Activated CD4-positive, CD25-positive, alpha-beta regulatory T cell (primary cell): ENCODE measurements at places on chromosomes 3 and 15.

DNA sequence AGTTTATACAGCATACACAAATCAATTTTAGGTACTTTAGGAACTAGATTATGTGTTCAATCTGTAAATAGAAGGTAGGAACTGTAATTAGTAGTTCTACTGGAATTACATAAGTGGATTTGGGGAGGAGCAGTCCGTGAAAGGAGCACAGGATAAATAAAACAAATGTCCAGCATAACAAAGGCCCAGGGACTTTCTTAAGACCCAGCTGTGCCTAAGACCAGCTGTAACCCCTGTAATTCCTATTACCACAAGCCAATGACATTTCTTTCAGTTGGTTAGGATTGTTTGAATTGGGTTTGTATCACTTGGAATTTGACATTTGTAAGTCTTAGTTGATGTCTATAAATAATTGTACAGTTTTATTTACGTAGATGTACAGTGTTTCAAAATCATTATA is 4.8 kb upstream of the ZBTB20 start:
- DNase-seq = no peak

- no peak for DNase-seq
Observed at GRCh38 chr3:25863416-25863959, 73.6 kb downstream of the OXSM start.

DNA sequence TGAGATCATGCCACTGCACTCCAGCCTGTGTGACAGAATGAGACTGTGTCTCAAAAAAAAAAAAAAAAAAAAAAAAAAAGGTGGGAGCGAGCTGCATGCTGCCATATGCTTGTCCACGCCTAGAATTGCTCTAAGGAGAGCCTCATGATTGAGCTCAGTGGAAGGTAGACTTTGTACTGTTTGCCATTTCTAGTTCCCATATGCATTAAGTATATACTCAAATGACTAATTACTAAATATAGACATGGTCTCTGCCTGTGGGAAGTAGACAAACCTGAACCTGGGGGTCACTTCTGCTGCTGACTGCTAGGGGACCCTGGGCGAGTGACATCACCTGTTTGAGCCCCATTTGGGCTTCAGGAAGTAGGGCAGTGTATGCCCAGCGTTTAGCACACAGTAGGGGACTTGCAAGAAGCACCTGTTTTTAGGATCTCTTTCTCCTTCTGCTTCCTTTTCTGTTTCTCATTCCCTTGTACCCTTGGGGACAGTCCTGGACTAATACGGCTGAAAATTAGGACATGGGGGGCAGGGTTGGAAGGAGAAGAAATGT is 27.2 kb downstream of the PRKCD start:
- no peak for DNase-seq

DNA sequence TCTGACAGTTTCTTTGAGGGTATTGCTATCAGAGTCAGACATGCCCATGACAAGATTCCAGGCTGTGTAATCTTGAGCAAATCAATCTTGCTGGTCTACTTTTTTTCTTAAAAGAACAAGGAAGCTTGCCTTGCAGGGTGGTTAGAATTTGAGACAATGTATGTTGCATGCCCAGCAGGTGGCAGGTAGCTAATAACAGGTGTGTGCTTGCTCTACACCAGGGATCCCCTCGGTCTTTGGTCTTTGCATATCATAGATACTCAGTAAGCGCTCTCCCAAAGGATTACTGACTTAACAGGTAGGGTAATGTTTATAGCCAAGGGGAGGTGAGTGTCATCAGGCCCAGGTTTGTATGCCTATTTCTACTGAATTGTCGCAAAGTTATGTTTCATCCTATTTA is 37.3 kb downstream of the CACNA1D start:
- DNase-seq = no peak

- DNase-seq = no peak
Observed at GRCh38 chr3:9135930-9136525, 113.4 kb downstream of the SRGAP3 start.

- DNase-seq = no peak
Observed at GRCh38 chr3:42477696-42478095, 24.7 kb upstream of the VIPR1 start.

DNA sequence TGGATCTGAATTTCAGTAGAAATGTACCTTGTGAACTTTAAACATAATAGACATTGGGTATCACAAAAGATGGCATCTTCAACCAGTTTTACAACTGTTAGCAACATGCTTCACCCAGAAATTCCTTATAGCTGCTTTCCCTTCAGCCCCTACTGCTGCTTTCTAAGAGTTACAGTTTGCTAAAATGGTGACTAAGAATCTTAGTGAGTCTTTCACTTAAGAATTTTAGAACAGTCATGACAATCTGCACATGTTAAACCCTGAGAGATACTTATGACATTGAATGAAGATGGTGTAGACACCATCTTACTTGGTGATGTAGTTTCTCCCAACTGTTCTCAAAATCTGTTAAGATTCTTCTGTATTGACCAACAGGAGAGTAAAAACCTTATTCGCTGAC is 129.7 kb upstream of the UBE2E1 start:
- DNase-seq = no peak

DNA sequence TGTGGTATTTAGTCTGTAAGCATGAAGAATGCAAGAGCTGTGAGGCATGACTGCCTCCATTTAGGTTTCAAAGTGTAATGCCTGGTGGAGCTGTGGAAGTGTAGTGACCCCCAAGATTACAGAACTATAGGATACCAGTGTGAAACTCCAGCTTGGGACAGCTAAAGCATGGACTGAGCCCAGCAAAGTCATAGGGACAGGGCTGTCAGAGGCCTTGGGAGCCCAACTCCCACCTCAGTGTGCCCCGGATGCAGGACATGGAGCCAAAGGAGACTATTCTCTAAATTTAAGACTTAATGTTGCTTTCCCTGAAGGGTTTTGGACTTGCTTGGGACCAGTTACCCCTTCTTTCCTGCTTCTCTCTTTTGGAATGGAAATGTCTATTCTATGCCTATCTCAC is 10.8 kb downstream of the GPR15 start:
- DNase-seq = no peak

DNA sequence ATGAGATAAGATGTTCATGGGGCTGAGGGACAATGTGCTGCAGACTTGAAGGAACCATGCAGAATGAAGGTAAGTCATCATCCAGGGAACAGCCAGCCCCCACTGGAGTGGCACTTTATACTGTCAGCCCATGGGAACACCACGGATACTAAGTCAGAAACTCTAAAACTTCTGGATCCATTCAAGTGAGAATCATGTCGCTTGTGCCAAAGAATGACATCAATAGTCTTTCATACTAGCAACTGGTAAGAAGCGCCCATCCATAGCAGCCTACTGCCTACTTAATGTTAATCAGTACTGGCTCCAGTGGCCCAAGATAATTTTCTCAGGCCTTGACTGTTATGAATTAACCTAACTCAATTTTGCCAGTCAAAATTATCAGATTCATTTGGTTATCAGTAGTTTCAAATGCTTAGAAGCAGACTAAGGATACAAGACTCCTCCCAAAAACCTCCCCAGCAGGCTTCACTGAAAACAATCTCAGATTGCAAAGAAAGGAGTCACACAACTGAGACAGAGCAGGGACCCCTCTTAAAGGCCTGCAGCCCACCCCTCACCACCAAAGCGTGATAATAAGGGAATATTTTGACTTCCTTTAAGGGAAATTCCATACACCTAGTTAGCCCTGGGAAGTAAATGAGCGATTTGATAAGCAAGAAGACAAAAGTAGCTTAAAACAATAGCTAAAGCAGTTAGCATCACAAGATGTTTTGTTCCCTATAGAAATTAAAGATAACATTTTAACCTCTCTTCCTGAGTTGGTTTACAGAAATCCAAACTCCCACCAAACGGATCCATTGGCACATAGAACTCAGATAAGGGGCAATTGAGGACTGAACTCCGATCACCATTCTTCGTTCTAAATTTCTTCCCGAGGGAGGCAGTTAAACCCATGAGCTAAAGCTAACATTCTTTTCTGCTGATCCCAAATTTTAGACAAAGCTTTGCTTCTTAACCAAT is 98.8 kb downstream of the TGFBR2 start:
- no peak for DNase-seq

DNA sequence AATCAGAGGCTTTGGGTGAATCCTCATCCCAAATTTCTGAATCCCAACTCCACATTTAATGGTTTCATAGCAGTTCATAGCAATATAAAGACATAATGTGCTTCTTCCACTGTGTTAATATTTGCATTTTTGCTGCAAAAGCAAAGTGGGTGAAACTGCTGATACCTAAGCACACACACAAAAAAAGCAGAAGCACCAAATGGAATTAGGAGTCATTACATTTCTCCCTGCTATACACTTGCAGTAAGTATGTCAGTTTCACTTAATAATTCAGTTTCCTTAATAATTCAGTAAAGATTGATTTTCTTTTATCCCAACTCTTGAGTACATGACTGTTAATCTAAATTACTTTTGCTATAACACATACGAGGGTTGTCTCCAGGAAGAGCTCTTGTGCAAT is 48.9 kb upstream of the ALCAM start:
- DNase-seq = no peak

DNA sequence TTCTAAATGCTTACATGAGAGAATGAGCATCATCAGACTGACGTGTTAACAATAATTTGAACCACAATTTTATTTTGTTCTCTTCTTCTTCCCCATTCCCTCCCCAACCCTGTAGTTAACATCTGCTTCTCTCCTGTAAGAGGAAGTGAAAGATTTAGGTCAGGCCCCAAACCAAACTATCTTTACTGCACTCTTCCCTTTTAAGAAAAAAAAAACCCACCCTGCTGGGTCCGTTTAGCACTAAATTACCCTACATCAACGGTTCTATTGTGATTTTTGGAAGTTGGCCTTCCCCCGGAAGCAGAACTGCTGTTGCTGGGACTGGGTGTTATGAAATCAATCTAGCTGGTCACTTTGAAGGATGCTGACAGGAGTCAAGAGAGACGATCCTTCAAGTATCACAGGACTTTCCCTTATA is 49.4 kb downstream of the NFKBIZ start:
- no peak for DNase-seq

DNA sequence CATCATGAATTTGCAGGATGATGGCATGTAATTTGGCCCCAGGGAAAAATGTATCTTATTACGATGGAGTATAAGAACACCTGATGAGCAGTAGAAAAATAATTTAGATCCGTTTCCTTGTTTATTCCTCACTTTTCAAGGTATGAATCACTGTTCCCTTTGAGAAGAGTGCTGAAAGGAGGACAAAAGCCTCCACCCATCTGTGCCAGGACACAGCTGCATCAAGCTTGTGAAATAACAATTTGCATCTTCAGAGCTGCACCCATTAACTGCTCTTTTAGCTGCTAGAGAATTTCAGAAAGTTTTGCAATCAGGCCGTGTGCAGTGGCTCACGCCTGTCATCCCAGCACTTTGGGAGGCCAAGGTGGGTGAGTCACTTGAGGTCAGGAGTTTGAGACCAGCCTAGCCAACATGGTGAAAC is 9.6 kb downstream of the CLDND1 start:
- no peak for DNase-seq

DNA sequence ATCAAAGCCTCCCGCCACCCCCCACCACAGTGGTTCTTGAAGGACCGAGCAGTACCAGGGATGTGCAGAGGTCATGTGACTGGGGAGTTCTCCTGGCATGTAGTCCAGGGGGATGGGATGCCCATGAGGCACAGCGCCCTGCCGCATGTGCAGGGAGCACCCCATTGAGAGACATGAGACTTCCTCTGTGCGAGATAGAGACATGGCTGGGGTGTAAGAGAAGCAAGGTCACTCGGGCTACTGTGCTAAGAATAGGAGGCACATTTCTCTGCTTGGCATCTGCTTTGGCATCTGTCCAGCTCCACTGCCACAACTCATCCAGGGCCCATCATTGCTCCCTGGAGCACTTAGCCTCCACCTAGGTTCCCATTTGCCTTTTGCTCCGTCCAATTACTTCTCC is 2.4 kb upstream of the CYP1A1 start:
- no peak for DNase-seq

- DNase-seq = no peak
Observed at GRCh38 chr15:48914717-48915116, 36.8 kb downstream of the EID1 start.

DNA sequence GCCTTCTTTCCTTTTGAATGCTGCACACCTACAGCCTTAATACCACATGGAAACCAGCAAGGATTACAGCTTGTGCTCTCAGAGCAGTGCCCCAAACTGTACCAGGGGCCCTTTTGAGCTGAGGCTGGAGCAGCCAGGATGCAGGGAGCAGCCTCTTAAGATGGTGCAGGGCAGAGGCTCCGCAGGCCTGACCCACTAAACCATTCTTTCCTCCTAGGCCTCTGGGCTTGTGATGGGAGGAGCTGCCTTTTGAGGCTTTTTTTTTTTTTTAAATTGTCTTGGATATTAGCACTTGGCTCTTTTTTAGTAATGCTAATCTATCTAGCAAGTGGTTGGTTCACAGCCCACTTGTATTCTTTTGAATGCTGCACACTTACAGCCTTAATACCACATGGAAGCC is 37.7 kb downstream of the PFN2 start:
- no peak for DNase-seq

DNA sequence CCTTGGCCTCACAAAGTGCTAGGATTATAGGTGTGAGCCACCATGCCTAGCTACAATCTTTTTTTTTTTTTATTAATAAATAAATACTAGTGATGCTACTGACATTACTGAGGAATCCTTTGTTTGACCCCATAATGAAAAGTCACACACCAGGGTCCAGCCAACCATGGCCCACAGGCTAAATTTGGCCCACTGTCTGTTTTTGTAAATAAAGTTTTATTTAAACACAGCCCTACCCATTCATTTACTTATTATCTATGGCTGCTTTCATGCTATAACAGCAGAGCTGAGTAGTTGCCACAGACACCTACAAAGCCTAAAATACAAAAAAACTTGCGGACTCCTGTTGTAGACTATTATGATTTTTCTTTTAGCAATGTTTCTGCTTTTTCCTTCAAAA is 7.4 kb downstream of the INTS14 start:
- DNase-seq = no peak

GRCh38 chr3:198093112-198093679 is 133.2 kb downstream of the LMLN start:
- DNase-seq = no peak

DNA sequence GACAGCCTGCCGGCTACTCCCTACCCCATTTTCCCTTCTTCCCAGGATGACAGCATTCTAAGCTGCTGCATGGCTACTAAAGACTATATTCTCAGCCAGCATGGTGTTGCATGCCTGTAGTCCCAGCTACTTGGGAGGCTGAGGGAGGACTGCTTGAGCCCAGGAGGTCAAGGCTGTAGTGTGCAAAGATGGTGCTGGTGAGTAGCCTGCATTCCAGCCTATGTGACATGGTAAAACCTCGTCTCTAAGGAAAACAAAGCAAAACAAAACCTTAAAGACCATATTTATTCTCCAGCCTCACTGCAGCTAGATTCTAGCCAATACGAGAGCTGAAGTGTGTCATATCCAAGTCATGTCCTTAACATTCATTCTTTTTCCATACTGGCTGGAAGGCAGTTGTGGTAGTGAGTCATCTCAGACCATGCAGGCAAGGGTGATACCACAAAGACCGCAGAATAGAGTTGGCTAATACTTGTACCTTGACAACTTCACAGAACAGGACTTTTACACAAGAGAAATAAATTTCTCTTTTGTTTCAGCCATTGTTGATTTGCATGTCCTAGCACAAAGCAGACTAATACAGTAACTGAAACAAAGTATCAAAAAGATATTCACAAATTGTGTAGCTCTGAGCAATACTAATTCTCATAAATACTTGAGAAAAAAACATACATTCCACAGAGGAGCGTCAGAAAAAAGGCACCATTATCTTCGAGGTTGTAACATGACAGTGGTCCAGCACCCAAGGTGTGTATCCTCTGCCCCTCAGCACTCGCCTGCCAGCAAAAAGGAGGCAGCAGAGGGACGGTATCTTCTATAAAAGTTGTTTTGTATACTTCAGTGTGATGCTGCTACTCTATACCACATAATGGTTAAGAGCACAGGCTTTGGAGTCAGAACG is 14.8 kb downstream of the PBRM1 start:
- DNase-seq = no peak
